ENCODE measurements at places on chromosomes 12 and 14. TPM values are rescaled to one million over a fixed set of nuclear protein-coding genes. Genes with fewer than 3 reads are reported as not detected.

The OTX2 gene
- not detected for total RNA-seq

The ACVRL1 gene
- 18.0 TPM for total RNA-seq

The PDE3A gene
- total RNA-seq: 7.1 TPM

The MGST1 gene
- total RNA-seq: 92.8 TPM

The RNASE1 gene
- total RNA-seq: not detected

DNA sequence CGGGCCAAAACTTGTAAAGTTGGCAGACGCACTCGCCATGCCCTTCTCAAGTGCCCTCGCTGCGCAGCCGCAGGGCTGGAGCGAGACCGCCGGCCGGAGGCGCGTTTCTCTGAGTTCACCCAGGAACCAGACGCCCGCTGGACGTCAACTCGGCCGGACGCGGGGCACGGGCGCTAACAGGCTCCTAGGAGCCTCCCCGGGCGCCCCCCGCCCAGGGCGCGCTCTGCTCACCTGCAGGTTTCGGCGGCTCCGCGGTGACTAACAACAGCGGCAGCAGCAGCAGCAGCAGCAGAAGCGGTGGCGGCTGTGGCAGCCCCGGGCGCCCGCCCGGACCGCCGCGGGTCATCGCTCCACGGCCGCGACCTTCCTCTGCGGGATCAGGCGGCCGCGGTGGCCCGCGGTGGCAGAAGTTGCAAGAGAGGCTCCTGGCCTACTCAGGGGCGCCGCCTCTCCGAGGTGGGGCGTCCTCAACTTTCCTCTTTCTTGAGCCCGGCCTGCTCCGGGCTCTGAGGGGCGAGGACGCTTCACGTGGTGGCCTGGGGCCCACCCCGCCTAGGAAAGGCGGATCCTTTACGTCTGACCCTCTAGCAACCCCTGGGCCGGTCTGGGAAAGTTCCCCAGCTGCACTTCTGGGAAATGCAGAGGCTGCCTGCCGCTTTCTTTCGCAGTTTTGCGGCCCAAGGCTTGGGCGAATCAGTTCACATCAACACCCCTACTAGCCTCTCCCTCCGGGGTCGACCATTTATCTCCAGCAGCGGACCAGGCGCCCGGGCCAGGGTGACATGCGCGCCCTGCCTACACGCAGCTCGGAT, at the start of gene PLBD1:
Gene PLBD1 (minus strand): TSS at position 533 of the 812 bp plus-strand sequence. CDS start 187 bp downstream, at position 346.
- peak; percentile 54 for DNase-seq

- DNase-seq: no peak
These were observed 259.3 kb downstream of the BCL11B start for GRCh38 chr14:99012703-99013102.

DNA sequence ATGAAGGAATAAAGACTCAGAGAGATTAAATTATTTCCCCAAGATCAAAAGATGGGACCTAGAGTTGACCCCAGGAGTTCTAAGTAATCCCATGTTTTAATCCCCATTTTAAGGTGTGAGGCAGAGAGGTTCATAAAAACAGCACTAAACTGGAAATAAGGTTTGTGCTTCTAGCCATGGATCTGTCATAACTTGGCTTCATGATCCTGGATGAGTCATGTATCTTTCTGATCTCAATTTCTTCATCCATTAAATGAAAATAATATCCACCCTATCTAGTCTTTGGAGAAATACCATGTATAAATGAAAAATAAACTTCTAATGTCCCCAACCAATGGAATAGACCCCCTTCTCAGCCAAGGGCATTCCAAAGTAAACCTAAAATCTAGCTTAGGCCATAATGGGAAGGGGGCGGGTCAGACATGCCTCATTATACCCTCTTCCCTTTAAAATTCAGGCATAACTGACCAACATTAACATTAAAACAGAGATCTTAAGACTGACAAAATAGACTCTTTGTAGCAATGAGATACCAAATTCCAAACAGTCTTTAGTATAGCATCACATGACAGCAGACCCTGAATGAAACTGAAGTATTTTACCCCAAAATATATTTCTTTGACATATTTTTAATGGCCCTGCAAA, 47.8 kb downstream of the SLC41A2 start:
- peak; percentile 33 for DNase-seq

- DNase-seq: no peak
These were observed 1.2 kb upstream of the GLIPR1L2 start for GRCh38 chr12:75389706-75390105.
